ENCODE measurements at places on chromosomes 7 and 10. TPM values are rescaled to one million over a fixed set of nuclear protein-coding genes. Genes with fewer than 3 reads are reported as not detected.
A peak's percentile ranks its signal among the peaks of the same experiment; 100 is the strongest.

Gene ANXA8
- total RNA-seq, result not detected

- DNase-seq, result no peak
These were observed 44.8 kb downstream of the BMPER start for GRCh38 chr7:33950047-33950714.

GRCh38 chr10:86524225-86524962 lies 2.8 kb upstream of the WAPL start:
- DNase-seq, result no peak

DNA sequence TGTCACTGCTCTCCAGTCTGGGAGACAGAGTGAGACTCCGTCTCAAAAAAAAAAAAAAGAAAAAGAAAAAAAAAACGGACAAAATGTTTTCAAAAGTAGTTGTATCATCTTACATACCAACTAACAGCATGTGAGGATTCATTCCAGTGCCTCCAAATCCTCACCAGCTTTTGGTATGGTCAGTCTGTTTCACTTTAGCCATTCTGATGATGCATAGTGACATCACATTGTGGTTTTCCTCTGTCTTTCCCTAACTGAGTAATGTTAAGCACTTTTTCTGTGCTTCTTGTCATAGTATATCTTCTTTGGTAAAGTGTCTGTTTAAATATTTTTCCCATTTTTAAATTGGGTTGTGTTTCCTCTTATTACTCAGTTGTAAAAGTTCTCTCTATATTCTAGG lies 251.4 kb upstream of the CTBP2 start:
- DNase-seq, result no peak

DNA sequence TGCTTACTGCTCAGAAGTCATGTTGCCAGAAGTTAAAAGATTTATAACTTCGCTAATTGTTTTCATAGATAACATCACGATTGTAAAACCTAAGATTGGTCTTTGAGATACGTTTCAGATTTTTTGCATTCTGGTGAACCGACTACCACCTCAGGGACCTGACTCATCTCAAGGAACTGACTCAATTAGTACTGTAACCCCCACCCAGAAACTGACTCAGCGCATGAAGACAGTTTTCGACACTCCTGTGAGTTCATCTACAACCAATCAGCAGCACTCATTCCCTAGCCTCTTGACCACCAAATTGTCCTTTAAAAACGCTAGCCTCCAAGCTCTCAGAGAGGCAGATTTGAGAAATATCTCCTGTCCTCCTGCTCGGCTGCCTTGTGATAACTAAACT lies 72.3 kb downstream of the ELMO1 start:
- DNase-seq, result no peak

Gene CH25H
- total RNA-seq, result 0.30 TPM

DNA sequence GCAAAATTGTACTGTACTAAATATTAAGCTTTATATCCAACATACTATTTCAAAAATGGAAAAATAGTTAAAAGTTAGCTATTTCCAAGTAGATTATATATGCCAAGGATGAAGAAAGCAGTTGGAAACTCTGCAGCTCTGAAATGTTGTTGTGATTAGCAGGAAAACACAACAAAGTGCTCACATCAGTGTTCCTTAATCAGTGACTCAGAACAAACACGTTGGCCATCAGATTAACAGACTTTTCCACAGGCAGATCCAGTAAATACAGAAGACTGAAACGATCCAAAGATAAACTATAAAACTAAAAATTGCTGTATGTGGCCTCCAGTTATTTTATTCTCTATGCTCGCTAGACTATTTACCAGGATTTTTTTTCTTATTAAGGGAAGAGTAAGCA lies 99.6 kb upstream of the SEMA3D start:
- DNase-seq, result no peak

GRCh38 chr7:28236560-28236959 lies 56.0 kb upstream of the JAZF1 start:
- DNase-seq, result no peak

GRCh38 chr7:75688200-75689136 lies 50.3 kb downstream of the HIP1 start:
- peak; percentile 27 for DNase-seq

GRCh38 chr10:62916141-62916603 lies 100.0 kb upstream of the EGR2 start:
- DNase-seq, result no peak

DNA sequence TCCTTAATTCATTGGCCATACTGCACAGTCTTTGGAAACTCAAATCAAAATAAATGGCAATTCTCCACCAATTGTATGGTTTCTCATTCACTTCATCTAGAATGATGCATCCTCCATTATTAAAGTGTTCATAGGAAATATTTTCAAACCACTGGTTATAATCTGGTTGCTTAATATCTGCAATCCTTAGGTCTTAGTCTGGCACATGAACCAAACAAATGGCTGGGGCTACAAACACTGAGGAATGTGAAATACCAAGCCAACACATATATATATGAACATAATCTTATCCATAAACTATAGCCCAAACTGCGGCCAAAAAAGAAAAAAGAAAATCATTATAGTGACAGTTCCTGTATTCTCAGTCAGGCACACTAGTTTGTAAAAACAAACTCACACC lies 5.7 kb upstream of the MSS51 start:
- DNase-seq, result no peak

Gene ADIRF
- 41.1 TPM for total RNA-seq

GRCh38 chr7:96088579-96088978 lies 233.3 kb downstream of the SLC25A13 start:
- DNase-seq, result no peak

Gene SORCS3
- 0.03 TPM for total RNA-seq

Gene ITIH5
- total RNA-seq, result 10.8 TPM

GRCh38 chr10:71613261-71613777 lies 106.3 kb downstream of the C10orf105 start:
- no peak for DNase-seq

DNA sequence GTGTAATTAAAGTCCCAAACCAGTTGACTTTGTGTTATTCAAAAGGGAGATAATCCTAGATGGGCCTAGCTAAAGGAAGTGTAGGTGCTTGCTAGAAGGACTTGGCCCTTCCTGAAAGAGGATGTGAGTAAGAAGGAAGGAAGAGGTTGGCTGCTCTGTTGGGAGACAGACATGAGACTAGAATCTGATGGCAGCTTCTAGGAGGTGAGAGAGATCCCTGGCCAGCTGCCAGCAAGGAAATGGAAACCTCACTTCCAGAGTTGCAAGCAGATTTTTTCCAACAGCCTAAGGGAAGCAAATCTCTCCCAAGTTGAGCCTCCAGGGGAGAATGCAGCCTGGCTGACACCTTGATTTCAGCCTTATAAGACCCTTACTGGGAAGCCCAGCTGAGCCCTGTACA lies 368.4 kb upstream of the ZMIZ1 start:
- peak; percentile 43 for DNase-seq

GRCh38 chr10:93219347-93219746 lies 145.7 kb downstream of the CYP26A1 start:
- no peak for DNase-seq

DNA sequence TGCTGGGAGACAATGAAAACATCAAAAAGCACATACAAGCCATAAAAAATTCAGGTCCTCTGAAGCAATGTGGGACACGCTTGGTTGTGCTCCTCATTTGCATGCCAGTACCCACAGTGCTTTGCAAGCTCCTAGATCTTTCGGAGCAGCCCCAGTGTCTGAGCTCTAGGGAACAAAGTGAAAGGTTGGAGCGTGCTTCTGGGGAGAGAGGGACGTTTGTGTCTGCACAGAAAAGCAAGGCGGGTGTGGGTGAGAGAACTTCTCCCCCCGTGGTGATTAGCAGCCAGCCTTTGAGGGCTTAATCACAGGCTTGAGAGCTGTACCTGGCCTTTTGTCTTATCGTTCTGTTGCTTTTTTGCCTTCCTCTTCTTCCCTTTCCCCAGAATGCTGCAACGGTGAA lies 76.7 kb upstream of the HABP2 start:
- no peak for DNase-seq

- DNase-seq, result no peak
These were observed 765 bp downstream of the CCAR1 start for GRCh38 chr10:68721673-68722335.

Gene HOGA1
- 47.1 TPM for total RNA-seq

Gene CDHR1
- 0.41 TPM for total RNA-seq

DNA sequence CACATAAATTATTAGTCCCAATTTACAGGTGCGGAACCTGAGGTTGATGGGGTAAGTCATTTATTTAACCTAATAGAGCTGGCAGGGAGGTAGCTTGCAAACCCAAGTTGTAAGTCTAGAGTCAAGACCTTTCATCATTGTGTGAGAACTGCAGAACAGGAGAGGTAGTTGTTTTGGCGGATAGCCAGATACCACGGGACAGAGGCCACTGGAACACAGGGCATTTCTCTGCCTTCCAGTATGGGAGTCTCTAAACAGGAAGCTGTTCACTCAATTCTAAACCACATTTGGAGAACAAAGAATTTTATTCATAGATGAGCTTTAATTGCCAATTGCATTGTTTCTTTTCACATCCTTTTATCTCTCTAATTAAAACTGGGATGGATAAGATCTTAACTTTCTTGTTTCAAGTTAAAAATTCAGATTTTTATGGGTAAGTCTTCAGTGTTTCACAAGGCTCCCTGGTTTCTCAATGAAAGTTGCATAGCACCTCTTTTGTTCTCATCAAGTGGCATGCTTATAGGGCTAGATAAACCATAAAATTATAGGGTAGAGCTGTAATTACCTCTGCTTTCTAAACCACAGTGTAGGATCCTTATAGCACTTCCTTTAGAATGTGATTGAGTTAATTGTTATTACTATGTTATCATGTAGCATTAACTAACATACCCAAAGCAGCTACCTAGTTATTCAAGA lies 489.0 kb downstream of the GATA3 start:
- DNase-seq, result no peak

DNA sequence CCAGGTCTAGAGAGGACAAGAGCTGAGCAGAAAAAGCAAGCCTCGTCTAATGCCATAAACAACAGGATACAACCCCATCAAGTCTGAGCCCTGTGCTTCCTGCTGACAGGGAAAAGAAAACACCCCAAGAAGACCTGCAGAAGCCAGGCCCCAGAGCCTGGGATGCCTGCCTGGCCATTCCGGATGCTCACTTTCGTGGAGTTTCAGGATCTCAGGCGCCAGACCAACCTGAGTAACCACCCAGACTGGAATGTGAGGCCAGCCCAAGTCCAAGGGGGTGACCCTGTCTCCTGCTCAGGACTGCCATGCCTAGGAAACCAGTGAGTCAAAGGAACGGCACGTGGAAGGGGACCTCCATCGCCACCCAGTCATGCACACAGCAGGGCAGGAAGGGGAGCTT lies 74.3 kb downstream of the PLXNA4 start:
- no peak for DNase-seq

- DNase-seq, result no peak
These were observed 243.4 kb downstream of the MGMT start for GRCh38 chr10:129710510-129710847.

- no peak for DNase-seq
These were observed 38.8 kb downstream of the TACR2 start for GRCh38 chr10:69377933-69378332.

Gene PDK4
- 325 TPM for total RNA-seq

GRCh38 chr7:147400221-147400689 lies 1190.3 kb upstream of the C7orf33 start:
- no peak for DNase-seq

- DNase-seq, result no peak
These were observed 82.9 kb upstream of the DDC start for GRCh38 chr7:50648076-50648475.

GRCh38 chr10:17213646-17214349 lies 12.3 kb upstream of the TRDMT1 start:
- no peak for DNase-seq

GRCh38 chr10:133246236-133246626 lies 8.6 kb downstream of the VENTX start:
- DNase-seq, result no peak

Gene CPN1
- total RNA-seq, result not detected

DNA sequence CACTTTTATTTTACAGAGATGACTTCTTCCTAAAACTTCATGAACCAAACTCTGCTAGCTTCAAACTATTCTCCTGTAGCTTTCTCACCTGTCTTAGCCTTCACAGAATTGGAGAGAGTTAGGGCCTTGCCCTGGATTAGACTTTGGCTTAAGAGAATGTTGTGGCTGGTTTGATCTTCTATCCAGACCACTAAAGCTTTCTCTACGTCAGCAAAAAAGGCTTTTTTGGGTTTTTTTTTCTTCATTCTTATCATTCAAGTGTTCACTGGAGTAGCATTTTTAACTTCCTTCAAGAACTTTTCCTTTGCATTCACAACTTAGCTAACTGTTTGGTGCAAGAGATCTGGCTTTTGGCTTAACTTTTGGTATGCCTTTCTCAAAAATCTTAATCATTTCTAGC lies 19.3 kb upstream of the CCDC172 start:
- no peak for DNase-seq

DNA sequence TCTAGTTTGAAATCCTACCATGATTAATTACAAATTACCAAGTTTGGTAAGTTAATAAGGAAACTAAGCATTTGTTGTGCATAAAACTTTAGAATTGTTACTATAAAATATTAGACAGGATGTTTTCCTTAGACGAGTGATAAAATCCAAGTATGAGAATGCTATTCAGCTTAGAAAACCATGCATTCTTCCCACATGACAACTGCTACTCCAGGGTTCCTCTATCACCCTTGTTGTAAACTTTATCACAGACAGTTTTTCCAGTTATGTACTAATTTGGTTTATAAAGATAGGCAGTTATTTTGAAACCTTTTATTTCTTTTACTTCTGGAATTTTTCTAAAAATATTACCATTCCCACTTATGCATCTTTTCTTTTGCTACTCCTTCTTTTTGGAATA lies 52.0 kb downstream of the SIRT1 start:
- DNase-seq, result no peak

GRCh38 chr7:121102619-121103018 lies 114.1 kb downstream of the CPED1 start:
- no peak for DNase-seq

- DNase-seq, result no peak
These were observed 5.0 kb downstream of the CLRN3 start for GRCh38 chr10:127887541-127888415.

DNA sequence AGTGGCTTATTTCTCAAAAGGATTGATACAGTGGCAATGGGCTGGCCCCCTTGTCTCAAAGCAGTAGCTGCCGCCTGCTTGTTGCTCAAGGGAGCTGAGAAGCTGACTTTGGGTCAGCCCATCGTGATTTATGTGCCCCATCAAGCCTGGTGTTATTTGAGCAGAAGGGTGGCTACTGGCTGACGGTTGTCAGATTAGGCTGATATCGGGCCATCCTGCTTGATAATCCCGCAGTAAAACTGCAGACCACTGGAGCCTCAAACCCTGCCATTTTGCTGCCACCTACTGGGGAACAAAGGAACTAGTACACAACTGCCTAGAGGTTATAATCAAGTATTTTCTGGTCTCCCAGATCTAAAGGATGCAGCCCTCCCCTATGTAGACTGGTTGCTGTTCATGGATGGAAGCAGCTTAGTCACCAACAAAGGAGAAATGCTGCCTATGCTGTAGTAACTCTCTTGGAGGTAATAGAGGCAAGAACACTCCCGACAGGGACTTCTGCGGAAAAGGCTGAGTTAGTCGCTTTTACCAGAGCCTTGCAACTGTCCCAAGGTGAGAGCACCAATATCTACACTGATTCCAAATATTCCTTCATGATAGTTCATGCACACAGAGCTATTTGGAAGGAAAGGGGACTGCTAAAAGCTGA lies 65.9 kb upstream of the ZNF92 start:
- no peak for DNase-seq

GRCh38 chr7:37344886-37345579 lies 103.6 kb downstream of the ELMO1 start:
- DNase-seq, result no peak

GRCh38 chr7:120402801-120403200 lies 129.8 kb downstream of the KCND2 start:
- no peak for DNase-seq

Gene FAM25C
- total RNA-seq, result not detected

Data from left ventricle myocardium inferior (tissue), 1 donor.